Suprapubic skin (tissue), 4 donors: ENCODE measurements at places on chromosomes 2 and 18.

GRCh38 chr2:133972297-133972696, 281.6 kb upstream of the MGAT5 start:
- H3K4me1 ChIP-seq = no peaks in the 10 kb centered on the region
- no peak for DNase-seq
- no peaks in the 10 kb centered on the region for H3K27me3 ChIP-seq
- no peak overlapping the region for H3K4me3 ChIP-seq
- no peak overlapping the region for H3K27ac ChIP-seq

- no peaks in the 10 kb centered on the region for H3K36me3 ChIP-seq
- H3K27me3 ChIP-seq = peaks cover 34% of the 10 kb centered on the region
- H3K4me1 ChIP-seq = no peaks in the 10 kb centered on the region
- no peak overlapping the region for H3K4me3 ChIP-seq
- no peak overlapping the region for H3K27ac ChIP-seq
Observed at GRCh38 chr2:241818229-241818942, 9.4 kb downstream of the NEU4 start.

DNA sequence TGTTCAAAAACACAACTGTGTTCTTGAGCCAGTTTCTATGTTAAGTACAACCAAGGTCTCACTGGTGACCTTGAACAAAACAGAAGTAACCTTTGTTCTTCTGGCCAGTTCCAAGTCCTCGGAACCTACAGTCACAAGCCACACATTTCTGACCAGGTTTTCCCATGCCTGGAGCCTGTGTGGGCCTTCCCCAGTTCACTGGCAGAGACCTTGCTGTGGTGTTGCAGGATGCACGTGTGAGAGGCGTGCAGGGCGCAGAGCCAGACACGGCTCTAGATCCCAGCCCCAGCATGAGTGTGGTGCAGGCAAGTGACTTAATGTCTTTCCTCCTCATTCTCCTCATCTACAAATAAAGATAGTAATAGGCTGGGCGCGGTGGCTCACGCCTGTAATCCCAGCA, 25.5 kb upstream of the EDAR start:
- no peak overlapping the region for H3K4me3 ChIP-seq
- H3K27me3 ChIP-seq = no peaks in the 10 kb centered on the region
- H3K27ac ChIP-seq = no peak overlapping the region
- DNase-seq = no peak
- no peaks in the 10 kb centered on the region for H3K4me1 ChIP-seq

DNA sequence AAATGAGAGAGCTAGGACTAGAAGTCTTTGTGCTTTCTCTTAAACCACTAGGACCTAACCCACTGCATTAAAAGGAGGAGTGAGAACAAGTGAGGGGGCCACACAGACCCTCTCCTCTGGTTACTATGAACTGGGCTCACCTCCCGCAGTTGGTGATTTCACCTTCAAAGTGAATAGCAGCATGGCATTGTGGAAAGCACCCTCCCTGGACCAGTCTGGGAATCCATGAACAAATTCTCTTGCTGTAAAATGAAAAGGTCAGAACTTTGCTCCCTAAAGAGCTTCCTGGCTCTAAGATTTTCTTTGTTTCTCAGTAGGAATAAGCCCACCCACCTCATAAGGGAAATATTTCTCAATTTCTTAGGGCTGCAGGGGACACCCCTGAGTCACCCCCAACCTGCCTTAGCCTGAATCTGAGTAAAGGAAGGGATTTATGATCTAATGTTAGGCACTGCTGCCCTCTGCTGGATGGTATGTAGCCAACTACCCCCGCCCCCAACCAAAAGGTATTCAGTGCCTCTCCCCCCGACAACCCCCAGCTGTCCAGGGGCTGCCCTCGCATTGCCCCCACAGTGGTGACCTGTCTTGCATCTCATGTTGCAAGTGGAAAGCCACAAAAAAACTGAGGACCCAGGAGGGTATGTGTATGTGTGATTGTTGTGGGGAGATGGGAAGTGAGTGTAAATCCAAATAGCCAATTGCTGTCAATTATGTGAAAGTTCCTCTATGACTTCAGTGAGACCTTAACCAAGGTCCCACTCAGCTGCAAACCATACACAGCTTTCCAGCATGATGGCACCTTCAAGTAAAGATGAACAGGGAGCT, 230.9 kb upstream of the SLC14A2 start:
- H3K27ac ChIP-seq = no peak overlapping the region
- no peaks in the 10 kb centered on the region for H3K36me3 ChIP-seq
- H3K27me3 ChIP-seq = no peaks in the 10 kb centered on the region
- H3K4me1 ChIP-seq = peaks cover 4% of the 10 kb centered on the region
- no peak overlapping the region for H3K4me3 ChIP-seq

DNA sequence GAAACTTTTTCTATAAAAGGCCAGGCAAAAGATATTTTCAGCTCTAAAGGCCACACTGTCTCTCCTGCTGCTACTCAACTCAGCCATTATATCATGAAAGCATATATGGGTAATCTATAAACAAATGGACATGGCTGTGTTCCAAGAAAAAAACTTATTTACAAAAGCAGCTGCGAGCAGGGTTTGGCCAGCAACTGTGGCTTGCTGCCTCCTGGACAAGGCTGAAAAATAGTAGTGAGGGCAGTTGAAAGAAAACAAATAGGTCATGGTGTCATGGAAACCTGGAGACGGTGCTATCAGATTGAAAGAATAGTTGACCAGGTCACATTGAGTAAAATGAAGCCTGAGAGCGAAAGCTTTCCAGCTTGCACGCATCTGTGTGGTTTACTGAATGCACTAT, 89.2 kb upstream of the LRATD1 start:
- DNase-seq = no peak
- H3K27ac ChIP-seq = no peak overlapping the region
- H3K4me1 ChIP-seq = no peaks in the 10 kb centered on the region
- H3K4me3 ChIP-seq = no peak overlapping the region
- H3K36me3 ChIP-seq = no peaks in the 10 kb centered on the region

GRCh38 chr2:126886211-126886915, 12.3 kb upstream of the TEX51 start:
- no peaks in the 10 kb centered on the region for H3K36me3 ChIP-seq
- no peak overlapping the region for H3K27ac ChIP-seq
- H3K4me3 ChIP-seq = peak overlapping the region; percentile 42
- H3K27me3 ChIP-seq = peaks cover 23% of the 10 kb centered on the region
- H3K4me1 ChIP-seq = peaks cover 16% of the 10 kb centered on the region

GRCh38 chr2:40097691-40098385, 318.8 kb upstream of the THUMPD2 start:
- no peaks in the 10 kb centered on the region for H3K36me3 ChIP-seq
- no peak overlapping the region for H3K27ac ChIP-seq
- H3K4me3 ChIP-seq = no peak overlapping the region
- H3K27me3 ChIP-seq = no peaks in the 10 kb centered on the region
- DNase-seq = no peak
- peaks cover 4% of the 10 kb centered on the region for H3K4me1 ChIP-seq

DNA sequence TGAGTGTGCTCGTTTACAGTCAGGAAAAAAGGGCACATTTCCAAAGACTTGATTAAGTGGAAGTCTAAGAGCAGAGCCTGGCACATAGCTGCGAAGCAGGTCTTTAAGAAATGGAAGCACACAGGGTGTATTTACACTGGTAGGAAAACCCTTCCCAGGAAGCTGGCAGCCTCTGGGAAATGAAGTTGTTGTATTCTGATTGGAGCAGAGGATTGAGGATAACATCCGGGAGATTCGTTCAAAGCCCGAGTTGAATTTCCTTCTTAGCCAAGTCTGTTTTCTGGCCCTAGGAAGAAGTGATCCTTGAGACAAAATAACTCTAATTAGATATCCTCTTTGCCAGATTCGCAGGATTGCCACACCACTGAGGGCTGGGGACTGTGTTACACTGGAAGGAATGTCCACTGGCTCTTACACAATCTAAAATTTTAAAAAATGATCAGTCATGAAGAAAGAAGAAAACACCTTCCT, 75.9 kb downstream of the ITGB1BP1 start:
- no peaks in the 10 kb centered on the region for H3K27me3 ChIP-seq
- H3K36me3 ChIP-seq = peaks cover 29% of the 10 kb centered on the region
- no peak overlapping the region for H3K4me3 ChIP-seq
- H3K4me1 ChIP-seq = peaks cover 8% of the 10 kb centered on the region
- H3K27ac ChIP-seq = peak overlapping the region; percentile 55

DNA sequence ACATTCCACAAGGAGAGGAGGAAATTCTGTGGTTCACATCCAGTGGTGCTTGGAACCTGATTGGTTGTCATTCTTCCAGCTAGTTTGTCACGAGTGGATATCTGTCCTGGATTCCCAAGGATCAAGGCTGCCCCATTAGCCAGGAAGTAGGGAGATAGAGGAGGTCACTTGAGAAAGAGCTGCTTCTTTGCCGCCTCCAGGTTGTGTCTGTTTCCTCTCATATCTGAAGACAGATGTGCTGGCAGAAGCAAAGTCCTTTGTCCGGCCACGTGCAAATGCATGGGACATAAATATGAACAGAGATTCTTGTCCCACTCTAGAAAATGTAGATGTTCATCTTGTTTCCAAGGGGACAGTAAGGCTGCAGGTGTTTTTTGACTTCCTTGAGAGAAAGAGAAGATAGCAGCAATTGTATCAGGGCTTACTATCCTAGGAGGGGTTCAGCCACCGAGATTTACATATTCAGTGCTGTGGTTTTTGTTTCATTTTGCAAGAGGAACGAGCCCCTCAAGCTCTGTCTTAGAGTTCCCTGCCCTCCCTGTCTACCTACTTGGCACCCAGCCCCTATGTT, 174.4 kb downstream of the RPIA start:
- no peak overlapping the region for H3K27ac ChIP-seq
- no peaks in the 10 kb centered on the region for H3K27me3 ChIP-seq
- no peak overlapping the region for H3K4me3 ChIP-seq
- no peaks in the 10 kb centered on the region for H3K36me3 ChIP-seq
- H3K4me1 ChIP-seq = no peaks in the 10 kb centered on the region
- DNase-seq = no peak

DNA sequence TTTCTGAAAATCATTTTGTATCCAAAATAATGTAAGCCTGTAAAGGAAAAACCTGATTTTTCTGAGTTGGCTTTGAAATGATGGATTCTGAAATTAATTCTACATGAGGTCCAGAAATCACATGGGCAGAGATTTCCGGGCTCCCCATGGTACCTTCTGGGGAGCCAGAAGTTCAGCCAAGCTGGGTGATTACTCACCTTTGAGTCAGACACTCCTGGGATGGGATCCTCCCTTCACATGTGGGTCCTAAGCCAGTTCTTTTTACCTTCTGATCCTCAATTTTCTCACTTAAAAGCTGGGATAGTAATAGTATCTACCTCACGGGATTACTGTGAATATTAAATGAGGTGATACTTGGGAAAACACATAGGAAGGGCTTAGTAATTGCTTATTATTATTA, 179.8 kb upstream of the EPAS1 start:
- no peaks in the 10 kb centered on the region for H3K36me3 ChIP-seq
- peaks cover 34% of the 10 kb centered on the region for H3K4me1 ChIP-seq
- no peak for DNase-seq
- H3K27ac ChIP-seq = no peak overlapping the region
- H3K4me3 ChIP-seq = no peak overlapping the region

- H3K4me1 ChIP-seq = no peaks in the 10 kb centered on the region
- H3K27me3 ChIP-seq = no peaks in the 10 kb centered on the region
- H3K27ac ChIP-seq = no peak overlapping the region
- H3K4me3 ChIP-seq = no peak overlapping the region
- H3K36me3 ChIP-seq = peaks cover 48% of the 10 kb centered on the region
Observed at GRCh38 chr2:74675090-74675489, 21.0 kb downstream of the SEMA4F start.
